ENCODE measurements at places on chromosomes 16 and 17.
A peak's percentile ranks its signal among the peaks of the same experiment; 100 is the strongest.

DNA sequence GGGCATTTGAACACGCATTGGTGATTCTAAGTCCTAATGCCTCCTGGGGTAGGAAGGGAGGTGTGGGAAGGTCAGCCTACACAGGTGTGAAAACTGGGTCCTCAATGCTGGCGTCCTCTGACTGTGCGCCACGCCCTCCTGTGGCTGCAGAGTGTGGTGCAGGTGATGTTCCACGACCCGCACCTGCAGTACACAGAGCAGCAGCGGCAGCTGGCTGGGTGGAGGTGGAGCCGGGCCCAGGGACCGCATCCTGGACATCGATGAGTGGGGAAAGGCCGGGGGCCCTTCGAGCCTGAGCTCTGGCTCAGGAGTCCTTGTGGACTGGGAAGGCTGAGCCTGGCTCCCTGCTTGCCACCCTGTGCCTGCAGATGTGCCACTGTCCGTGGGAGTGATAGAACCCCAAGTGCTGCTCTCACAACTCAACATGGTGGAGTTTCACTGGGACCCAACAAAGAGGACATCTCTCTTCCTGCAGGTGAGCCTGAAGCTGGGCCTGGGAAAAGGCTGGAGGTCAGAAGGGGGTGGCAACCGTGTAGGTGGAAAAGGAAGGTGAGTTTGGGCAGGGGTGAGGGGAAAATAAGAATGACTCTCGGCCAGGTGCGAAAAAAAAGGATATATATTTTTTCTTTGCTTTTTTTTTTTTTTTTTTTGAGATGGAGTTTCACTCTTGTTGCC is 14.0 kb upstream of the STAC2 start:
- DNase-seq = peak; percentile 64

DNA sequence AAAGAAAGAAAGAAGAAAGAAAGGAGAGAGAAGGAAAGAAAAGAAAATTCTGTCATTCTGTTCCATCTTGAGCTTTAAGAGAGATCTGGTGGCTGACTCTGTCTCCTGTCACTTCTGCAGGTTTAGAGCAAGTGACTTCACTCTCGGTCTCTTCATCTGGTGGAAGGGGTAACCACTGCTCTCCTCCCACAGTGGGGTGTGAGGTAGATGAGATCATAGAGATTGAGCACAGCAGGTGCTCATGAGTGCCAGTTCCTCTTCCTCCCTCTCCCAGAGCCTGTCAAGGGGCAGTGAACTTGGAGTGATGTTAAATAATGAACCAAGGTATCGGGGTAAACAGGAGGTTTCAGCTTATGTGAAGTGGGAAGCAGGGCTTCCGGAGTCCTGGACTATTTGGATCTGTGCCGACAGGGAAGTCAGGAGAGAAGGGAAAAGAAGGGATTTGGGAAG is 47.7 kb downstream of the BEAN1 start:
- DNase-seq = no peak

DNA sequence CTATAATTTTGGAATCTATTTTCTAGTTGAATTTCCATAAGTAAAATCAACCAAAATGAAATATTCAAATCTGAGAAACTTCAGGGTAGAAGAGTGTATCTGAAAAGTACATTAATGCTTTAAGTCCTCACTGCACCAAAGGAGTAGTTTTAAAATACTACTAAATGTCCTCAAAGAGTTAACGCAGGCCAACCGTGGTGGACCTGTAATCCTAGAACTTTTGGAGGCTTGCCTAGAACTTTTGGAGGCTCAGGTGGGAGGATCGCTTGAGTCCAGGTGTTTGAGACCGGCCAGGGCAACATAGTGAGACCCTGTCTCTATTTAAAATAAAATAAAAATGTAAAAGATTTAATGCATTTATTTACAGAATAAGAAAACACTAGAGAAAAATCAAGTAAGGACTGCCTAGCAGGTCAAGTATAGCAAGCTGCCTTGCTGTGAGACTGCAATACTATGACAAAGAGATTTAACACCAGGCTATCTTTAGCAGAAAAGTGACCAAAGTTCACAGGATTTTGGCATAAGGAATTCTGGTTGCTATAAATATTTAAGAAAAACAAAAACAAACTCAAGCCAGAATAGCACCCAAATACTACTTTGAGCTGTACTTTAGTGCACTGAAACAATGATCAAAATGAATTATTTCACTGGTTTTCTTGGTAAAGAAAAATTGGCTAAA is 41.0 kb downstream of the CHCT1 start:
- no peak for DNase-seq

DNA sequence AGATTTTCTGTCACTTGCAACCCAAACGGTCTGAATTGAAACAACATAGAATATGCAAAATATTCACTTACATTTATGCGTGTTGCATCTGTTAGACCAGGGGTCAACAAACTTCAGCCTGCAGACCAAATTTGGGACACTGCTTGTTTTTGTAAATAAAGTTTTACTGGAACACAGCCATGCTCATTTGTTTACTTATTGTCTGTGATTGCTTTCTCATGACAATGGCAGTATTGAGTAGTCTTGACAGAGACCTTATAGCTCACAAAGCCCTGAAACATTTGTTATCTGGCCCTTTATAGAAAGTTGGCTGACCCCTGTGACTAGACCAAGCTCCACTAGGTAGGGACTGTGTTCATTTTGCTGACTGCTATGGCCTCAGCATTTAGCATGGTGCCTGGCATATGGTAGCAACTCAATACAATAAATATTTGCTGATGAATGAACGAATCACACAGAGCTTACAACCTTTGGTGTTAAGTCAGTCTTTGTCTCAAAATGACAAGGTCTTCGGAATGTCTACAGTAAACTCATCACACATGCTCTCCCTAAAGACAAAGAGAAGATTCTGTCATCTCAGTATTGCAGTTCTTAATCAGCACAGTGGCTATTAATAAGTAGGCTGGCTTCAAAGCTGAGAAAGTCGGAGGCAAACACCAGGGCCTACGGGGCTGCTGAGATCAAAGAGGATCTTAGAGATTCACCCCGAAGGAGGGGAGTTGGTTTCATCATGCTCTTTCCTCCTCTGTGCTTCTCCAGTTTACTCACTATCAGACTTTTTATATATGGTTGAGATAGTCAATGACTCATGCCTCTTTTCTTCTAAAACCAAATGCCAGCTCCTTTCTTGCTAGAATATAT is 95.2 kb upstream of the AXIN2 start:
- DNase-seq = no peak

GRCh38 chr17:69057280-69057679 is 3.4 kb downstream of the ABCA9 start:
- DNase-seq = no peak

GRCh38 chr16:52056259-52056658 is 490.7 kb downstream of the TOX3 start:
- DNase-seq = no peak
